LoVo (cell line): ENCODE measurements at places on chromosomes 6 and 20.

- DNase-seq: no peak
Observed at GRCh38 chr6:90653750-90654149, 66.9 kb upstream of the MAP3K7 start.

- no peak for DNase-seq
Observed at GRCh38 chr6:39077882-39078594, 29.5 kb downstream of the GLP1R start.

GRCh38 chr6:100099189-100100074, 105.4 kb upstream of the MCHR2 start:
- DNase-seq: peak; percentile 52

DNA sequence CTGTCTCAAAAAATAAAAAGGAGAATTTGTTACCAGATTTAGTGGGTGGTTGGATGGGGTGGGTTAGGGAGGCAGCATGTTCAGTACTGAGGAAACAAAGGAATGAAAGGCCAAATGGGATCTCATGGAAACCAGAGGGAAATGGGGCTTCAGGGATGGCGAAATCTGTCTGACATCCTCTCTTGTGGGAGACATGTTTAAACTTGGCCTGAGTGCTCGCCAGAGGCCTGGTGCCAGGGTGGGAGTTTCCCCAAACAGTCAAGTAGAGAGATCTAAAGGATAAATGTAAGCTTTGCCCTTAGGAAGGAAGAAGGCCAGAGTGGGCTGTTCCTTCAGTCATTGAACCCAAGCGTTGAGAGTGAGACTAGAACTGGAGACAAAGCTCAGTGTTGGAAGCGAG, 61.9 kb upstream of the AKIRIN2 start:
- no peak for DNase-seq

DNA sequence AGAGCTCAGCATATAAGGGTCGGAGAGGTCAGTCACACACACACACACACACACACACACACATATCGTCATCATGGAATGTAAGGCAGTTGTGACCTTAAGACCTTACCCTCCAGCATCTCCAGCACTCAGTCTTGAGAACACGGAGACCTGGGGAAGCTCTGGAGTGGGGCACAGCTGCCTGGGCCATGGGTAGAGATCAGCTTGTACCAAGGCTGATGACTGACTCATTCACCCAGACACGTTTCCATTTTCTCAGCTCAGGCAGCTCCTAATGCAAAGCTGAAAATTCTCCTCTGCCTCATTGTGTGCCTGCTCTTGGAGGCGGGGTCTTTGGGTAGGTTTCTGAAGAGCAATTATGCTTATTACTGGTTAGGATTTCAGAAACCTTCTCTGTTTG, 38.3 kb upstream of the PDYN start:
- no peak for DNase-seq
